ENCODE measurements at places on chromosomes 6 and 20. TPM values are rescaled to one million over a fixed set of nuclear protein-coding genes. Genes with fewer than 3 reads are reported as not detected.

GRCh38 chr6:105482227-105482844 lies 79.5 kb upstream of the PREP start:
- H3K27ac ChIP-seq, result no peak overlapping the region
- no peaks in the 10 kb centered on the region for H3K36me3 ChIP-seq
- DNase-seq, result no peak

- no peak for DNase-seq
- no peak overlapping the region for H3K27ac ChIP-seq
- H3K4me3 ChIP-seq, result no peak overlapping the region
- no peaks in the 10 kb centered on the region for H3K27me3 ChIP-seq
Observed at GRCh38 chr20:24659835-24660234, 190.4 kb downstream of the SYNDIG1 start.

- no peaks in the 10 kb centered on the region for H3K4me1 ChIP-seq
- H3K36me3 ChIP-seq, result no peaks in the 10 kb centered on the region
- peaks cover 28% of the 10 kb centered on the region for H3K27me3 ChIP-seq
- H3K4me3 ChIP-seq, result no peak overlapping the region
- H3K27ac ChIP-seq, result no peak overlapping the region
Observed at GRCh38 chr20:58787211-58788005, 63.3 kb downstream of the GNAS-AS1 start.

- H3K4me1 ChIP-seq, result no peaks in the 10 kb centered on the region
- H3K4me3 ChIP-seq, result no peak overlapping the region
- H3K27ac ChIP-seq, result no peak overlapping the region
Observed at GRCh38 chr6:170057034-170057734, 233.7 kb downstream of the DLL1 start.

- peaks cover 45% of the 10 kb centered on the region for H3K36me3 ChIP-seq
- no peak overlapping the region for H3K4me3 ChIP-seq
- no peaks in the 10 kb centered on the region for H3K27me3 ChIP-seq
- peaks cover 58% of the 10 kb centered on the region for H3K4me1 ChIP-seq
- H3K27ac ChIP-seq, result peak overlapping the region; percentile 59
Observed at GRCh38 chr20:48808382-48809034, 19.3 kb downstream of the PREX1 start.

- H3K27me3 ChIP-seq, result peaks cover 13% of the 10 kb centered on the region
- peaks cover 12% of the 10 kb centered on the region for H3K4me1 ChIP-seq
- no peak overlapping the region for H3K27ac ChIP-seq
- no peaks in the 10 kb centered on the region for H3K36me3 ChIP-seq
- no peak for DNase-seq
Observed at GRCh38 chr20:48120120-48120519, 334.8 kb upstream of the SULF2 start.

DNA sequence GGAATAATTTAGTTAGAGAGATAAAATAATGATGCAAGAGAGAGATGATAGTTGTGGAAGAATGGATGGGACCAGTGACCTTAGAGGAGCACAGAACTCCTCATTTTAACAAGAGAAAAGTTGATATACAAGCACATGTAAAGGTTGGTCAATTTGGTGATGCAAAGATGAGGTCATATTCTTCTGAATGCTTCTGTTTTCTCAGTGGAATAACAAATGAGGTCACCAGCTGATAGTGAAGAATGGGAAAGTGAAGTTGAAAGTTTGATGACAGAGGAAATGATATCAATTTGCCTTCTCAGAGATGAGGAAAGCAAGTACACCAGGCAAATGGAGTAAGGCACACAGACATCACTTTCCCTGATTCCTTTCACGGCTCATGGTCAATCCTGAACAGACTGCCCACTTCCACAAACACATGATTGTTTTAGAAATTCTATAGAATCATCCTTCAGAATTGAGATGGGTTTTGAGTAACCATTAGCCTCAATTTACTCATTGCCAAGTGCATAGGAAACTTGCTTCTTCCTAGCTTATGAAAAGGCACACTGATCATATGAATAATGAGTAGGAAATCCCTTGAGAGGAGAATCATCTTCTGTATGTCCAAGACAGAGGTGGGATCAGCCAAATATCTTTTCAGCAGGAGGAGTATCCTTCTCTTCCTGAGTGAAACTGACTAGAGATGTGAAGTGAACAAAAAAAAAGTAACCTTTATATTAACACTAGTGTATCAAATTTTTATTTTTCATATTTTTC lies 82.4 kb upstream of the TCF21 start:
- H3K4me3 ChIP-seq, result no peak overlapping the region
- no peaks in the 10 kb centered on the region for H3K36me3 ChIP-seq
- no peak for DNase-seq
- peaks cover 8% of the 10 kb centered on the region for H3K27me3 ChIP-seq

DNA sequence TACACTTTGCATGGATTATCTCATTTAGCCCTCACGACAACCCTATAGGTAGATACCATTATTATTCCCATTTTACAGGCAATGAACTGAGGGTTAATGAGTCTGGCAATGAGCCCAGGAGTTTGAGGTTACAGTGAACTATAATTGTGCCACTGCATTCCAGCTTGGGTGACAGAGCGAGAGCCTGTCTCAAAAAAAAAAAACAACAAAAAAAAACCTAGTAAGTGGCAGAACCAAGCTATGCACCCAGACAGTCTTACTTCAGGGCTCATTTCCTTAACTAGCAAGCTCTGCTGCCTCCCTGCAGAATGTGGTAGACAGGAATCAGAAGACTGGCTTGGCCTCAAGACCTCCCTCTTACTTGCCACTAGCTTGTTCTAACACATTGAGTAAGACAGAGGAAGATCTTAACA lies 71.9 kb upstream of the RREB1 start:
- no peak overlapping the region for H3K27ac ChIP-seq
- DNase-seq, result no peak
- H3K4me1 ChIP-seq, result peaks cover 5% of the 10 kb centered on the region
- H3K4me3 ChIP-seq, result no peak overlapping the region
- no peaks in the 10 kb centered on the region for H3K27me3 ChIP-seq

GRCh38 chr6:34381081-34381480 lies 11.4 kb downstream of the NUDT3 start:
- H3K4me3 ChIP-seq, result no peak overlapping the region
- peaks cover 12% of the 10 kb centered on the region for H3K36me3 ChIP-seq
- no peak overlapping the region for H3K27ac ChIP-seq
- H3K27me3 ChIP-seq, result no peaks in the 10 kb centered on the region
- DNase-seq, result no peak

- no peak overlapping the region for H3K27ac ChIP-seq
- no peaks in the 10 kb centered on the region for H3K4me1 ChIP-seq
- H3K27me3 ChIP-seq, result no peaks in the 10 kb centered on the region
- no peaks in the 10 kb centered on the region for H3K36me3 ChIP-seq
Observed at GRCh38 chr6:45724511-45724910, 291.1 kb downstream of the CLIC5 start.

- H3K36me3 ChIP-seq, result no peaks in the 10 kb centered on the region
- H3K4me1 ChIP-seq, result no peaks in the 10 kb centered on the region
- H3K27me3 ChIP-seq, result peaks cover 4% of the 10 kb centered on the region
Observed at GRCh38 chr6:155542036-155542435, 86.4 kb upstream of the NOX3 start.

DNA sequence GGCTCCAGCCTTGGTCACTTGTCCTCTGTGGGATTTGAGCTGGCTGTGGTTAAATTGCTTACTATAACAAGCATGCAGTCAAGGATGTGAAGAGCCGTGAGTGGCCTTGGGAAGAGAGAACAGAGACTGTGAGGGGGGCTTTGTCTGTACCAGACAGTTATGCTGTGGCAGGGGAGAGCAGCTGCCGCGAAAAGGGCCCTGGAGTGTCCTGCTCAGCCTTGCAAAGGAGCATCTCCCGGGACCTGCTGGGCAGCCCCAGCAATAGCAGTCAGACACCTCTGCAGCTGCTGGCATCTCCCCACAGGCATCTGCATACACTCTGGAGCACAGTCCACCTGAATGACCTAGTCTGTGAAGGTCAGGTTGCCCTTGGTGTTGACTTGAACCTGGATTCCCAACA lies 6.3 kb downstream of the EBF4 start:
- no peak overlapping the region for H3K27ac ChIP-seq
- peaks cover 53% of the 10 kb centered on the region for H3K27me3 ChIP-seq
- H3K36me3 ChIP-seq, result no peaks in the 10 kb centered on the region
- no peaks in the 10 kb centered on the region for H3K4me1 ChIP-seq
- no peak for DNase-seq

GRCh38 chr20:41339957-41340326 lies 679 bp upstream of the LPIN3 start:
- no peaks in the 10 kb centered on the region for H3K36me3 ChIP-seq
- H3K27me3 ChIP-seq, result peaks cover 4% of the 10 kb centered on the region
- peaks cover 10% of the 10 kb centered on the region for H3K4me1 ChIP-seq
- H3K27ac ChIP-seq, result peak overlapping the region; percentile 41
- peak; percentile 85 for DNase-seq

DNA sequence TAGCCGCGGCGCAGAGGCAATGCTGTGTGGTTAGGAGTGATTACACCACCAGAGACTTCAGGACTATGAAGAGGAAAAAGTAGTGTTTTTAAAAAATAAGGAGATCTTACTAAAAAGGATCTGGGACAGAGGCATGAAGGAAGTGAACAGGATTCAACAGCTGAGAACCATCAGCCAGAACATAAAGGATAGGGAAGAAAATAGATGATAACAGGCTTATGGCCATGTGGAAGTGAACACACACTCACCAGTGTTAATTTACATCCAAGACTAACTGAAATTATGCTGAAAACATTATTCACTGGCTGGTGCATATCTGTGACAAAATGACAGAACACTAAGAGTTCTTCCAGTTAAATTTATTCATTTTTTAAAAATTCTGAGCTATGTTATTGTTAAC lies 47.5 kb upstream of the BCLAF1 start:
- H3K36me3 ChIP-seq, result no peaks in the 10 kb centered on the region
- DNase-seq, result no peak
- no peaks in the 10 kb centered on the region for H3K4me1 ChIP-seq
- peaks cover 4% of the 10 kb centered on the region for H3K27me3 ChIP-seq
- no peak overlapping the region for H3K27ac ChIP-seq

GRCh38 chr20:22408521-22409402 lies 175.6 kb downstream of the FOXA2 start:
- H3K27me3 ChIP-seq, result no peaks in the 10 kb centered on the region
- no peaks in the 10 kb centered on the region for H3K36me3 ChIP-seq
- no peak overlapping the region for H3K4me3 ChIP-seq
- no peak for DNase-seq
- no peak overlapping the region for H3K27ac ChIP-seq
- peaks cover 2% of the 10 kb centered on the region for H3K4me1 ChIP-seq

GRCh38 chr20:61135266-61135665 lies 116.8 kb upstream of the CDH4 start:
- no peaks in the 10 kb centered on the region for H3K36me3 ChIP-seq
- no peak overlapping the region for H3K4me3 ChIP-seq
- H3K27me3 ChIP-seq, result no peaks in the 10 kb centered on the region
- DNase-seq, result no peak
- H3K4me1 ChIP-seq, result no peaks in the 10 kb centered on the region

- H3K36me3 ChIP-seq, result no peaks in the 10 kb centered on the region
- DNase-seq, result no peak
Observed at GRCh38 chr6:11772109-11772825, 6.3 kb downstream of the ADTRP start.

DNA sequence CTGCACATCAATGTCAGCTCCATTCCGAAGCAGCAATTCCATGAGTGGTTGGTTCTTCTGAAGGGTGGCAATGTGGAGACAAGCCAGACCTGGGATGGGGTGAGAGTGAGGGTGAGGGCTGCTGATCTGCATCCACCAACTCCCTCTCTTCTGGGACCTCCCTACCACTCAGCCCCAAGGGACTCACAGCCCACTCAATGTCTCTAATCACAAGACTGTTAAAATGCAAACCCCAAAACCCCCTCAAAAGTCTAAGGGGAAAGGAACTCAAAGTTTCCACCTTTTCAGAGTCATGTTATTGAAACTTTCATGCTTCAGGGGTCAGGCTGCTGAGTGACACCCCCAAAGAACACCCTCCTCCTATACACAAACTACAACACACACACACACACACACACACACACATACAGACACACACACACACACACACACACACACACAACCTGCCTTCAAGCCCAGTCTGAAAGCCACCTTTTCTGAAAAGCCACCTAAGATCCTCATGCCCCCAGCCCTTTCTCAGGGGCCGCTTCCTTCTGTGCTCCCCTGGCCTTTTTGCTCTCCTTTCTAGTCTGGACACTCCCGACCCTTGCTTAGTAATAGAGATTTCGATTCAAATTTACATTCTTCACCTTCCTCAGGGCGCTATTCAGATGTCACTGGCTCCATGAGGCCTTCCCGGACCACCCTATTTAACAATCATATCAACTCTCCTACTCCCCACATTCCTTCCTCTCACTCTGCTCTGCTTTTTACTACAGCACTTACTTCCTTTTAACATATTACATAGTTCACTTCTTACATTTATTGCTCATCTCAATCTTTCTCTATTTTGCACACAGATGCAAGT lies 3.3 kb upstream of the SLC35B2 start:
- H3K4me1 ChIP-seq, result peaks cover 77% of the 10 kb centered on the region
- peak overlapping the region; percentile 99 for H3K27ac ChIP-seq
- DNase-seq, result no peak
- H3K4me3 ChIP-seq, result peak overlapping the region; percentile 100

- peak overlapping the region; percentile 96 for H3K27ac ChIP-seq
- H3K27me3 ChIP-seq, result no peaks in the 10 kb centered on the region
- H3K4me3 ChIP-seq, result no peak overlapping the region
- H3K4me1 ChIP-seq, result peaks cover 51% of the 10 kb centered on the region
- no peak for DNase-seq
Observed at GRCh38 chr20:53826090-53826489, 232.5 kb upstream of the ZNF217 start.

DNA sequence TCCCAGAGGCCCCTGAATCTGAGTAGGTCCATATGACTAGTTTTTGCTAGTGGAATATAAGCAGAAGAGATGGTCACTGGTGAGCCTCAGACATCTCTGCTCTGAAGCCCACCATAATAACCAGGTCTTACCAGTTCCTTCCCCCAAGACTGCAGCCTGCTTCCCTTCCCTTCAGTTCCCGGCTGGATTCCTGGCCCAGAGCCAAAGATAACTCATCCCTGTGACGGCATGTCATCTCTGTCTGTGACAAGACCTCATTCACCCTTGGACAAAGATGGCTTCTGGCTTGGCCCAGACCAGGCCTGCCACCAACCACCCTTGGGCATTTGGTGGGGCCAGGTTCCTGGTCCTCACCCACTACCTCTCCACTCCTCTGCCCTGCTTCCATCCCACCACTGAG lies 145.5 kb upstream of the TOP1 start:
- peaks cover 2% of the 10 kb centered on the region for H3K27me3 ChIP-seq
- no peak overlapping the region for H3K4me3 ChIP-seq
- H3K36me3 ChIP-seq, result no peaks in the 10 kb centered on the region
- no peaks in the 10 kb centered on the region for H3K4me1 ChIP-seq

- H3K27me3 ChIP-seq, result no peaks in the 10 kb centered on the region
- no peak overlapping the region for H3K4me3 ChIP-seq
- H3K27ac ChIP-seq, result no peak overlapping the region
Observed at GRCh38 chr6:446418-447366, 55.1 kb downstream of the IRF4 start.

- no peak overlapping the region for H3K27ac ChIP-seq
- no peaks in the 10 kb centered on the region for H3K27me3 ChIP-seq
- H3K4me1 ChIP-seq, result peaks cover 9% of the 10 kb centered on the region
- no peaks in the 10 kb centered on the region for H3K36me3 ChIP-seq
Observed at GRCh38 chr6:149194820-149195558, 122.5 kb upstream of the TAB2 start.

The CARMIL1 gene
- total RNA-seq, result 3.4 TPM

The FOXF2 gene
- total RNA-seq, result not detected

The GMPR gene
- total RNA-seq, result 0.47 TPM

The RTEL1 gene
- total RNA-seq, result 33.8 TPM

The ANKRD6 gene
- total RNA-seq, result 9.6 TPM

The SRSF12 gene
- total RNA-seq, result not detected

The LRFN2 gene
- not detected for total RNA-seq

The DNPH1 gene
- 57.5 TPM for total RNA-seq

The DEFB112 gene
- total RNA-seq, result not detected

The TMEM170B gene
- 2.6 TPM for total RNA-seq

The GRM1 gene
- not detected for total RNA-seq
